Stimulated activated CD4-positive, alpha-beta T cell treated with anti-CD3 and anti-CD28 coated beads, Interleukin-1b, Interleukin-23, amount 100 ng/mL, for 1 hour (primary cell): ENCODE measurements at places on chromosomes 2 and 18.

- DNase-seq: no peak
Observed at GRCh38 chr2:8491296-8492027, 190.4 kb upstream of the ID2 start.

DNA sequence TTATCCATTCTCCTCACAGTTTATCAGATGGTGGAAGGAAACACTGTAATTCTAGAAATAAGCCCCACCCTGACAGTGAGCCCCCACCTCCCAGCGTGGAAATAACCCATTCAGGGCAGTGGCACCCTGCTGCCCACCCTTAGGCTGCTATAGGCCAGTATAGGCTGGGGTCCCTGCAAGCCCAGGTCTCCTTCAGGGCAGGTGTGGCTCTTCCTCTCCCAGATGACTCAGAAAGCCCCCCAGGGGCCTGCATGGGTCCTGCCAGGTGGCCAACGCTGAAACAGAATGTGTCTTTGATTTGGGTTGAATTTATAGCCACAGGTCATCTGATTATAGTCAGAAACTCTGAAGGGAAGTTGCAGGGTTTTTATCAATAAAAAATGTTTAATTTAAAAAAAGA lies 136.4 kb downstream of the SH3RF3 start:
- DNase-seq: no peak

GRCh38 chr18:78776151-78776550 lies 203.5 kb upstream of the SALL3 start:
- DNase-seq: no peak

DNA sequence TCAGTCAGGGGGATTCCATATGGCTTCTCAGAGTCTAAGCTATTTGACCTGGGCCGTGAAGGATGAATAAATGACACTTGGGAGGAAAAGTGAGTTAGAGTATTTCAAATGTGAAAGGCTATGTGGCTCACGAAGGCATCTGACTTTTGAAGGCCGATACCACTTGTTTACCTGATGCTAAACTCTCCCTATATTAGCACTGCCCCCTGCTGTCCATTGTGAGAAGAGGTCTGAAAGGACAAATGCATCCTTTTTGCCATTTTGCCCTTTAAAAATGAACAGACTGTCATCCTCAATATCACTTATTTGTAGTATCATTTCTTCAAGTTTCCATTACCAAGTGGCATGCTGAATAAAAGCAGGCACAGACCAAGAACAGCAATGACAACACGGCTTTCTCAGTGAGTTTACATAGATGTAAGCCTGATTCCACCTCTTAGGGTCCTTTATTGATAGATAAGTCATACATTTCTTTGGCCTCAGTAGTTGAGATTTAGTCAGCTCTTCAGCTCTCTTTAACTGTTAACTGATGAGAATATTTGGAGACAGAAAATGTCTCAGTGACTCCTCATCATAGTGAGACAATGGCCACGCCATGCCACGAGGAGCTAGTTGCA lies 40.1 kb downstream of the DOCK10 start:
- peak; percentile 24 for DNase-seq

DNA sequence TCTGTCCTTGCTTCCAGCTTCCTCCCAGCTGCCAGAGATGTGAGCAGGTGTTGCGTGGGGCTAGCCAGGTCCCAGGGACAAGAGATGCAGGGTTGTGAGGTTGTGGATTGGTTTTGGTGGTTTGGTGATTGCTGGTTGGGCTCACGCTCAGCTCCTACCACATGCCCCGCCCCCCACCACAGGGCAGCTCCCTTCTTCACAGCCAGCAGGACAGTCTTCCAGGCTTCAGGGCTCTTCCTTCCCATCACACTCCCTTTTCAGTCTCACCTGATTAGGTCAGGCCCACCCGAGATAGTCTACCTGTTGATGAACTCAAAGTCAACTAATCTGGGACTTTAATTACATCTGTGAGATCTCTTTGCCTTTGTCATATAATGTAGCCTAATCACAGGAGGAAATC lies 52.0 kb upstream of the GLI2 start:
- DNase-seq: no peak

GRCh38 chr2:195022508-195022830 lies 634.6 kb upstream of the SLC39A10 start:
- DNase-seq: no peak

DNA sequence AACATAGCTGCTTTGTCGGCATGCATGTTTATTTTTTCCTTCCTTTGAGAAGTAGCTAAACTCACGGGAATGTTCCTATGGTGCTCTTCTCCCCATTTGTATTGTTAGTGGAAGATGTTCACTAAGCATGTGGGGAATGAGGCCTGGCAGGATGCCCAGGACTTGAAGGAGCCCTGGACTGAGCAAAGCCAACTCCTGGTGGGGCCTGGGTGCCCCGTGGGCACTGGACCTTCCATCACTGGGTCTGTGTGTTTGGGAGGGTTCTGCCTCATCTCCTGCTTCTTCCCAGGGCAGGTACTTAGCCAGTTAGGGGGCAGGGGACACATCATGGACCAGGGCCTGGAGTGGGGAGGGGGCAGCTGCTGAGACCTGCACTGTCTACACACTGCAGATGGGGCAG lies 49.3 kb downstream of the ACAA2 start:
- DNase-seq: no peak

- DNase-seq: no peak
Observed at GRCh38 chr2:42987112-42987922, 194.9 kb upstream of the HAAO start.

GRCh38 chr2:5329763-5330162 lies 362.4 kb upstream of the SOX11 start:
- DNase-seq: no peak

- no peak for DNase-seq
Observed at GRCh38 chr2:19799881-19800780, 101.7 kb downstream of the TTC32 start.

DNA sequence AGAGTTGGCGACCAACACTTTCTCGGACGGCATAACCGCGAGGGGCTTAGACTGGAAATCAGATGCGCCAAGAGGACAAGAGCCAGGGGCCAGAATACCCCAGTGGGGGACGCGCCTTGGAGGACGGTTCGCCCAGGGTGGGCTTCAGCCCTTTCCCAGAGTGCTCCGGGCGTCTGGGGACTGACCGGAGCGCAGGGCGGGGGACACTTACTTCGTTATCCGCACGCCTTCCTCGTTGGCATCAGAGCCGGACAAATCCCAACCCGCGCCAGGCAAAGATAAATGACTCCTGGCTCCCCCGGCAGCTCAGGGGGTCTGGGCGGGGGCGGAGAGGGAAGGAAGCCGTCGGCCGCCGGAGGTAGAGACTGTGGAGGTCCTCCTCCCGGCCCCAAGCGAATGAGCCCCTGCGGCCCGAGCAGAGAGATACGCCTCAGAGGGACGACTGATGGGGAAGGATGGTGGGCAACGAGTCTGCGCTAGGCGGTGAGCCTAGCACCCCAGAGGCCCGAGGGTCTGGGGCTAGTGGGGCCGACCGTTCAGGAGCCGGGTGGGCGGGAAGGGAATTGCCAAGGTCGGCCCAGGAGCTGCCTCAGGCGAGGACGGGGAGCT lies 4.7 kb upstream of the SATB2 start:
- DNase-seq: no peak

- DNase-seq: no peak
Observed at GRCh38 chr2:102417946-102418345, 5.0 kb upstream of the IL18RAP start.

DNA sequence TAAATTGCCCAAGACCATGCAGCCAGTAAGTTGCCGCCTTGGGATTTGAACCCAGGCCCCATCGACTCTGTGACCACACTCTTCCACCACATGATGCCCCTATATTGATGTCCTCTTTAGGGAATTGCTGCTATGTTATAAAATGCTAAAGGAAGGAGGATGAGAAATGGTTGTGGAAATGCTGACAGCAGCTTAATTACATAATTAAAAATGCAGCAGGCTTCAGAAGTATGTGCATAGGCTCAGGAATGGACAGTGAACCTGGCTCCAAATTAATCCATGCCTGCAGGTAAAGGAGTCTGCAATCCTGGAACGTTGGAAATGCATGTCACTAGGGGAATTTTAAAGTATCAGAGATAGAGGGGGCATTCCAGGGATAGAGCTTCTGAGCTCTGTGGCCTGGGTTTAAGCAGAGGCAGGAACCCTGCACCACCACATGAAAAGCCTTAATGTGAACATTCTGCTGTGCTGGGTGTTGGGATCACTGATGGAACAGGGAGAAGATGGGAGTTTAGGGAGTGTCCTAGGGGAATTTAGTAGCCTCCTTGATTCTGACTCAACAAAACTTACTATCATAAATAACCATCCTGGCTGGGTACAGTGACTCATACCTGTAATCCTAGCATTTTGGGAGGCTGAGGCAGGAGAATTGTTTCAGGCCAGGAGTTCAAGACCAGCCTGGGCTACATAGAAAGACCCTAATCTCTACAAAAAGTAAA lies 76.1 kb upstream of the CCDC85A start:
- DNase-seq: no peak

- DNase-seq: no peak
Observed at GRCh38 chr2:219469186-219469724, 29.4 kb upstream of the GMPPA start.

DNA sequence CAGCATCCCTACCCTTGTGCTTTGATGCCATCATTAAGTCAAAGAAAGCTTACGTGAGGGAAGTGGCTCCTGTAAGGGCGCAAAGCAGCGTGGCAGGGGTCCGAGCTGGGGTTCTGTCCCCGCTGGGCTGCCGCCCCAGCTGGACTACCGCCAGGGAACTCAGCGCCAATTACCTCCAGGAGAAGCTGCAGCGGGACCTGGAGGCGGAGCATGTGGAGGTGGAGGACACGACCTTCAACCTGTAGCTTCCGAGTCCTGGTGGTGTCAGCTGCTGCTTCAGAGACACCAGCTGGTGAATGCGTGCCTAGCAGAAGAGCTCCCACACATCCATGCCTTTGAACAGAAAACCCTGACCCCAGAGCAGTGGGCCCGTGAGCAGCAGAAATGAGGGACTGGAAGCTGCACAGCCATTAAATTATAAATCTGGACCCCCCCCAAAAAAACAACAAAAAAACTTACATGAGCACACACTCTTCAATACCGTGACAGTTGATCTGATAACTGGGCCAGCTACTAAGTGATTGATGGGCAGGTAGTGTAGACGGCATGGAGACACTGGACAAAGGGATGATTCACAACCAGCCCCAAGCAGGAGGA lies 20.1 kb upstream of the YES1 start:
- DNase-seq: no peak

GRCh38 chr2:45255563-45255962 lies 246.3 kb upstream of the SIX2 start:
- no peak for DNase-seq

DNA sequence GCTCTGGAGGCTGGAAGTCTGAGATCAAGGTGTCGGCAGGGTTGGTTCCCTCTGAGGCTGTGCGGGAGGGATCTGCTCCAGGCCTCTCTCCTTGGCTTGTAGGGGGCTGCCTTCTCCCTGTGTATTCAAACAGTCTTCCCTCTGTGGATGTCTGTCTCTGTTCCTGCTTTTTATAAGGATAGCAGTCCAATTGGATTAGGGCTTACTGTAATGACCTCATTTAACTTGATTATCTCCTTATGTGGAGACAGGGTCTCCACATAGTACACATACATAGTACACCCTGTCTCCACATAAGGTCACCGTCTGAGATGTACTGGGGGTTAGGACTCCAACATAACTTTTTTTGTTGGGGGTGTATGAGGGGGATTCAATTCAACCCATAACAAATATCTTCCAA lies 30.5 kb downstream of the TCF7L1 start:
- DNase-seq: no peak

DNA sequence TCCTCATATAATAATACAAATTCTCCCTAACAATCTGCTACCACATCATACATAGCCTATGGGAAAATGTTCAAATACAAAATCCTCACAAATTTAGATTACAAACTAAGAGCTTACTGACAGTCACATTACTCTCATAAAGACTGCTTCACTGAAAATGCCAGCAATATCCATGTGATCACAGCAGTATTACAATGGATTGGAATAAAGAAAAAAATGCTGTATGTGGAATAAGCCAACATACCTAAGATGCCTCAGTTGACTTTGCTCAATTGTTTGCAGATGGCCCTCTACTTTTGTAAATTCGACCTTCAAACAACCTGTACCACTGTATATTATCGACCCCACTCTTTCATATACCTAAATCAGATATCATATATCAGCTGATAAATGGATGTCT lies 88.7 kb downstream of the DYM start:
- DNase-seq: no peak

DNA sequence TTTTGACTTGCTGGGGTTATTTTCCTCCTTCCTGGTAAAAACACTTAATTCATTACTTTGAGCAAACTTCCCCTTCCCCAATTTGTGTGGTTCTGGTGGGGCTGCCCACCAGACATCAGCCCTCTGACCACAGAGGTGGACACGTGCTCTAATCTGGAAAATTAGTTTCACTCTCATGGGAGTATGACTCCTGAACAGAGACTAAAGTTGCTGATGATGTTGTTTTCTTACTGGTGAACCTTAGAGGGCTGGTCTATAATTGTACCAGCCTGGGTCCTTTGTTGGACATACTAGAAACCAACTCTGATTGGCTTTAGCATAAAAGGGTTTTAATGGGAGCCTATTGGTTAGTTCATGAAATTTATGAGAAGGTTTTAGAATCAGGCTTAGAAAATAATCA lies 54.1 kb upstream of the ACYP2 start:
- DNase-seq: no peak

- DNase-seq: no peak
Observed at GRCh38 chr18:78408623-78409022, 571.0 kb upstream of the SALL3 start.

- no peak for DNase-seq
Observed at GRCh38 chr18:13222856-13223281, 4.3 kb downstream of the LDLRAD4 start.

DNA sequence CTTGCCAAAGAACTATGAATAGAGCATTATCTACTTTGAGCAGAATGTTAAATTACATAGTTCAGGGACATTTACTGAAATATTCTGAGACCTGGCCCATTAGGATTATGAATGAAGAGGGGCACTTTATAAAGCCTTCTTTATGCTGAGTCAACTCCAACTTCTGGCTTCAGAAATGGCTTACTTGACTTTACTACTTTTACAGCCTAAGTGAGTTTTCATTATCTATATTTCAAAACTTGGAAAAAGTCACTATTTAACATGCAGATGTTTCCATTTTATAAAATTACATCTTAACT lies 37.7 kb downstream of the SESTD1 start:
- no peak for DNase-seq

- DNase-seq: no peak
Observed at GRCh38 chr2:215417400-215417951, 18.4 kb downstream of the FN1 start.

- DNase-seq: no peak
Observed at GRCh38 chr18:50397023-50397422, 22.2 kb downstream of the SKA1 start.

GRCh38 chr2:178208817-178209216 lies 14.5 kb downstream of the OSBPL6 start:
- DNase-seq: no peak

- DNase-seq: no peak
Observed at GRCh38 chr2:109660046-109660860, 46.1 kb downstream of the SOWAHC start.
